Kidney (tissue), 22 donors: ENCODE measurements at places on chromosomes 13 and 19. TPM values are rescaled to one million over a fixed set of nuclear protein-coding genes. Genes with fewer than 3 reads are reported as not detected.

DNA sequence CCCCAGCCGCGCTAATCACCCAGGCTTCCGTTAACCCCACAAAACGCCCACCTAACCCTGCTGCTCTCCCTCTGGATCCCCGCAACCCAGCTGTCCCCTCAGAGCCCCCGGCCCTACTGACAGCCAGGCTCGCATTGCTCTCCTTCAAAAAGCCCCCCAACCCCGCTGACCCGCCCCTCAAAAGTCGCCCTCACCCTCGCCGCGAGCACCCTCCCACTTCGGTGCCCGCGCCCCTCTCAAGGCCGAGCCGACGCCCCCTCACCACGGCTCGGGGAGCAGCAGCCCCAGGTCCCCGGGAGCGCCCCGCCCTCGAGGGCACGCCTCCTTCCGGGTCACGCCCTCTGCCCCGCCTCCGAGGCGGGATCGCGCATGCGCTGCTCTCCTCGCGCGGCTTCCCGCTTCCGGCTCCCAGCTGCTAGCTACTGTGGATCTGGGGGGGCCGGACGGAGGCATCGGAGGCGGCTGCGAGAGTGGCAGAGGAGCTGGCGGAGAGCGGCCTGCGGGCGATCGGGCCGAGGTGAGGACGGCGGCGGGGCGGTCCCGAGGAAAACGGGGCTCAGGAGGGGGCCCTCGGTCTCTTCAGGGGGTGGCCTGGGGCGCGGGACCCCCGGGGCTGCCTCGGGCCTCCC, 46.1 kb downstream of the ARHGEF18 start:
- peak; percentile 95 for DNase-seq

Gene MAB21L1
- 0.47 TPM for total RNA-seq

GRCh38 chr13:79226938-79227337, 179.1 kb downstream of the RBM26 start:
- no peak for DNase-seq

Gene TNNI3
- 0.41 TPM for total RNA-seq

Gene ZNF470
- total RNA-seq: 6.6 TPM

DNA sequence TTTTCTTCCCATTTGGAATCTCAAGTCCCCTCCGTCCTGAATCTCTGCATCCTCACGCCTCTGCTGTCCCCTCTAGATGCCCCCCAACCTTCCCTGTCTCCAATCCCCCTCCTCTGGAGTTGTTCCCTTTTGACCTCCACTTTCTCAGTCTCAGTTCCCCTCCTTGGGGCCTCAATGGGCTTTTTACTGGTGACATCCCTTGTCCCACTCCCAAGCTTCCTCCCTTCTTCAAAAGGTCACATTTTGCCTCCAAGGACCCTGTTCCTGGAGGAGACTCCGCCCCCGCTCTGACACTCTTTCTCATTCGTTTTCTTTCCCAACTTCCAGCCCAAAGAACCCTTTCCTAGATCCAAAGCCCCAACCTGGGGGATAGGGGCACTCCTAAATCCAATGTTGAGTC, 1.0 kb downstream of the AP2S1 start:
- DNase-seq: no peak

- DNase-seq: no peak
Measured at GRCh38 chr19:5624741-5625278, 1.9 kb downstream of the SAFB start.

- DNase-seq: no peak
Measured at GRCh38 chr19:36398571-36398970, 19.6 kb upstream of the ZFP14 start.

GRCh38 chr13:40589285-40590109, 76.9 kb downstream of the FOXO1 start:
- no peak for DNase-seq

GRCh38 chr19:8607386-8607785, 3.1 kb downstream of the ADAMTS10 start:
- no peak for DNase-seq

- DNase-seq: peak; percentile 59
Measured at GRCh38 chr19:45591004-45591637, 6.5 kb upstream of the OPA3 start.

Gene IZUMO1
- total RNA-seq: 0.79 TPM

Gene ZNF492
- 0.25 TPM for total RNA-seq

Gene ARHGAP45
- 50.0 TPM for total RNA-seq

DNA sequence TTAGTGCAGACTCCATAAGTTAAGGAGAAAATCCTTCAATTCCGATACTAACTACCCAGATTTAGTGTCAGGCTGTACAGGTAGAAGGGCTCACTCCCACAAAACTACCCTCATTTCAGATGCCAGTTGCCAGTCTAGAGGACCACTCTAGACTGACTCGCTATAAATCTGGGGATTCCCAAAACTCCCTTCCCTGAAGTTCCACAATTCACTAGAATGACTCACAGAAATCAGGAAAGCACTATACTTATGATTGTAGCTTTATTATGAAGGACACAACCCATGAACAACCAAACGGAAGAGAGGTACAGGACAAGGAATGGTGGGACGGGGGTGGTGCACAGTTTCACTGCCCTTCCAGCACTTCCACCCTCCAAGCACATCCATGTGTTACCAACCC, 321.2 kb downstream of the DIAPH3 start:
- DNase-seq: no peak

- no peak for DNase-seq
Measured at GRCh38 chr13:32910530-32910929, 105.7 kb upstream of the KL start.

DNA sequence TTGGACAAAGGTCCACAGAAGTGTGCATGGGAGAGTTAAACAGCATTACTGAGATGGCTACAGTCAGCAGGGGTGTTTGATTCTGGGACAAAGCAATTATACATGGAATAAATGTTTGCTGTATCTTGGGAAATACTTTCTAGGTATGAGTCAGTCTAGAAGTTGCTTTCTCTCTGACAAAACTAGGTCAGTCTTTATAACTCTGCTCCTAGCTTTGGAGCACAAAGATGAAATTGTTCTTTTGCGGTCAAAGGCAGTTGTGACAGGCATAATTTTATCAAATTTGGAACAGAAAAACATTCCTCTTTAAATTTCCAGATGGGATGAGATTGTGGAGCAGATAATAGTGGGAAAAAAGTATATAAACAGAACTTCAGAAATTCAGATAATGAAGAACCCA, 1045.4 kb upstream of the MIR17HG start:
- no peak for DNase-seq

DNA sequence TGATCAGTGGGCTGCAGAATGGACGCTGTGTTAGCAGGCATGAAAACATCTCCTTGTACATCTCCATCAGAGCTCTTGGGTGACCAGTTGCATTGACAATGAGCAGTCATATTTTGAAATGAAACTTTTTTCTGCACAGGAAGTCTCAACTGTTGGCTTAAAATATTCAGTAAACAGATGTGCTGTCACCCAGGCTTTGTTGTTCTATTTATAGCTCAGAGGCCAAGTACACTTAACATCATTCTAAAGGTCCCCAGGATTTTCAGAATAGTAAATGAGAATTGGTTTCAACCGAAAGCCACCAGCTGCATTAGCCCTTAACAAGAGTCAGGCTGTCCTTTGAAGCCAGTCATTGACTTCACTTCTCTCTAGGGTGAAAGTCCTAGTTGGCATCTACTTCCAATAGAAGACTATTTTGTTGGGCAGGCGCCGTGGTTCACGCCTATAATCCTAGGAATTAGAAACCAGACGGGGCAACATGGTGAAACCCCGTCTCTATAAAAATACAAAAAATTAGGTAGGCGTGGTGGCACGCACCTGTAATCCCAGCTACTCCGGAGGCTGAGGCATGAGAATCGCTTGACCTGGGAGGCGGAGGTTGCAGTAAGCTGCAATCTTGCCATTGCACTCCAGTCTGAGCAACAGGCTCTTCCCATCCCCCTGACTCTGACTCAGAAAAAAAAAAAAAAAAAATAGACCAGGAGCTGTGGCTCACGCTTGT, 7.9 kb upstream of the PDE4A start:
- no peak for DNase-seq

GRCh38 chr13:84741253-84741652, 859.0 kb upstream of the SLITRK1 start:
- DNase-seq: no peak
